Stomach (tissue), 19 donors: ENCODE measurements at places on chromosomes 6 and 20.
A peak's percentile ranks its signal among the peaks of the same experiment; 100 is the strongest.

DNA sequence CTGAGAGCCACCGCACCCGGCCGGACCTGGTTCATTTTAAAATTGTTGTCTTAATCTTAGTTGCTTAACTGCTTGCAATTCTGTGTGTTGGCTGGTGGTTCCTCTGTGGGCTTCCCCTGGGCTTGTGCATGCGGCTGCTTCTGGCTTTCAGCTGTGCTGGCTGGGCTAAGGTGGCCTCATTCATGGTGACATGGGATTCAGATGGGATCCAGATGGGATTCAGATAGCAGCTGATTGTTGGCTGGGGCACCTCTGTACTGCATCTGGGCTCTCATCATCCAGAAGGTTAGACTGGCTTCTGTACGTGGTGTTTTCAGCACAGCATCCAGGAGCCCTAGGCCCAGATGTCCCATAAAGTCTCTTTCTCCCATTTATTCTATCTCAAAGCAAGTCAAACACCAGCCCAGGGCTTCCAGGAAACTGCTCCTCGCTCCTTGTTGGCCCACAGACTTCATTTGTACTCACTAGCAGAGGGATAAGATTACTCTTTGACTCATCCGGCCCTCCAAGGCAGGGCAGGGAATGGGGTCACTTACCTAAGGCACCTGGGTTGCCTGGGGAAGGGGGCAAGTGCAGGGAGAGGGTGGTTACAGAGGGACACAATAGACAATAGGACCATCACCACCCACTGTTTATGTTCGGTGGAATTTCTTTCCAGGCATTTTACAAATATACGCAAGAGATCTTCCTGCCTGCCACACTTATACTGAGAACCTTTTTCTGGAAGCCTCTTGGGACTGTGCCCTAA lies 10.2 kb upstream of the PEDS1 start:
- DNase-seq = peak; percentile 50

GRCh38 chr6:29813066-29813465 lies 14.6 kb upstream of the HLA-G start:
- no peak for DNase-seq

GRCh38 chr20:38730167-38730988 lies 6.1 kb downstream of the SLC32A1 start:
- DNase-seq = no peak

DNA sequence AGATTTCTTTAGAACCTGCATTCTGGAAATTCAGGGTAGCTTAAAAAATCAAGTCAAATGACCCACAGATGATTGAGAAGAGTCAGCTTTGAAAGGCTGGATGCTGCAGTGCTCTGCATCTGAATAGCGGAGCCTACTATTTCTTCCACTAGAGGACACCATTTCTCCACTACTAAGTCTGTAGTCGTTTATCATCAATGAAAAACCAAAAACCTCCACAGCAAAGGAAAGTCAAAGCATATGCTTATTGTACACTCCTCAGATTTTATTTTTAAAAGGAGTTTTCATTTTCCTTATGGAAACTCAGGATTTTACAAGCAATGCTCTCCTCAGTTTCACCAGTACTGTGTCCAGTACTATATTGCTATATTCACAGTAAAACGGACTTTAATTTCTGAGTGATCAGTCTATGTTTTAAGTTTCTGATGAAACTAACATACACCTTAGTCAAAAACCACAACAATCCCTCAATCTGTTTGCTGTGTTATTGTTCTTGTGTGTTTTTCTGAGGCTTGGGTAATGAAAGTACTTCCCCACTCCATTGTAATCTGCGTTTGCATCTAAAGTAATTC lies 50.5 kb upstream of the ENPP5 start:
- no peak for DNase-seq

DNA sequence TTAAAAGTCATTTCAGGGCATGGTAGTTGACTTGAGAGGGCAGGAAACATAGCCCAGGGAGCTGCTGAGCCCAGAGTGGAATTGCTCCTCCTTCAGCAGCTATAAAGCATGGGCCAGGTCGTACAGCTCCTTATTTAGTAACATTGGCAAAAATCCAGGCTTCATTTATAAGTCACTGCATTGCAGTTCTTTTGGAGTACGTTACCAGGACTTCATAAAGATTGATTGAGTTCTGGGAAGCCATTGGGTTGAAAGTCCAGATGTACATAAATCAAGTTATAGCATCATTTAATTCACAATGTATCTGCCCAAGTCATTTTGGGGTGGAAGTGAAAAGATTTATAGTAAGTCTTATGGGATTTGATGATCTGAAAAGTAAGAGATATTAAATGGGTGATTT lies 53.0 kb upstream of the ANKEF1 start:
- no peak for DNase-seq

- peak; percentile 79 for DNase-seq
Observed at GRCh38 chr6:26232940-26233648, 131.9 kb upstream of the BTN3A2 start.

DNA sequence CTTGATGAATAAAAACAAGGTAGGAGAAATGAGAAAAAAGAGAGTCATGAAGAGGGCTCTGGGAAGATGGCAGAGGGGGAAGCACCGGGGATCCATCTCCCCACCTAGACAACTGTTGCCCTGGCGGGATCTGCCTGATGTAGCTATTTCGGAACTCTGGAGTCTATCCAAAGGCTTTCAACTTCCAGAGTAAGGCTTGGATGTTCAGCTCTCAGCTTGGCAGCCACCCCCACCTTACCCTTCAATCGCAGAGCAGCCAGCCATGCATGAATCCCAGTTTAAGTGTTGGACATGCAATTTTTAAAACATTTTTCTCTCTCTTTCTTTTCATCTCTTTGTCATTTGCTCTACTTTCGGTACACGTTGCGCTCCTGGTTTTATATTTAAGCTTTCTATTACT lies 275.9 kb upstream of the EXOC2 start:
- no peak for DNase-seq

- no peak for DNase-seq
Observed at GRCh38 chr6:148805777-148806176, 58.9 kb downstream of the UST start.

GRCh38 chr6:37727996-37728395 lies 30.3 kb upstream of the MDGA1 start:
- no peak for DNase-seq

GRCh38 chr6:70676821-70677220 lies 9.1 kb downstream of the SMAP1 start:
- DNase-seq = no peak

- DNase-seq = no peak
Observed at GRCh38 chr6:331622-332521, 39.6 kb downstream of the DUSP22 start.

GRCh38 chr6:45441851-45442453 lies 64.2 kb upstream of the SUPT3H start:
- no peak for DNase-seq

DNA sequence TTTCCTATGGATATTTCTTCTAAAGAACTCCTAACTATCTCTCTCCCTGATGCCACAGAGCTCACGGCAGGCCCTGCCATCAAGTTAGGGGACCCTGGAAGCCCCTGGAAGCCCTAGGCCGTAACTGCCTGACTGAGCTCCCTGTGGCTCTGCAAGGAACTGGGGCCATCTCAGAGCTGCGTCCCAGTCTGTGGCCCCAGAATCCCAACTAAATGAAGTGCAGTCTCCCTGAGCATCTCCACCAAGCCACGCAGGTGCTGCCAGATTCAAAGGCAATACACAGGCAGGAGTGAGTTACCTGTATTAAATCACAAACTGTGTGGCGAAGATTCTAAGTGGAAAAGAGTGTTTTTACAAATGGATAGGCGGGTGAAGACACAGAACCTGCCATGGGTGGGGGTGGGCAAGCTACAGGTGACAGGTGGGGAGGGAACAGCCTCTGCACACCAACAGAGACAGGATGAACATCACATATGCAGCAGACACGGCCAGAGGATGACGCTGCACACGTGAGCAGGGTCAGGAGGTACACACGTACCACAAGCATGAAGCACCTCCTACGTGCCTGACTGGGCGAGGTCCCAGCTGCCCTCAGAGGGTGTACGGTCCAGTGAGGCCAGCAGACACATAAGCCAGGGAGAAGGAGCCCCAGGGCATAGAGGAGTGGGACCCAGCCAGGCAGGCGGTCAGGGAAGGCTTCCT lies 358.5 kb downstream of the ZFAND3 start:
- DNase-seq = no peak

- DNase-seq = peak; percentile 48
Observed at GRCh38 chr20:44576297-44576696, 6.1 kb upstream of the PKIG start.

GRCh38 chr6:38116248-38116647 lies 296.7 kb downstream of the ZFAND3 start:
- DNase-seq = no peak

- DNase-seq = no peak
Observed at GRCh38 chr20:45410887-45411286, 2.8 kb downstream of the DBNDD2 start.

DNA sequence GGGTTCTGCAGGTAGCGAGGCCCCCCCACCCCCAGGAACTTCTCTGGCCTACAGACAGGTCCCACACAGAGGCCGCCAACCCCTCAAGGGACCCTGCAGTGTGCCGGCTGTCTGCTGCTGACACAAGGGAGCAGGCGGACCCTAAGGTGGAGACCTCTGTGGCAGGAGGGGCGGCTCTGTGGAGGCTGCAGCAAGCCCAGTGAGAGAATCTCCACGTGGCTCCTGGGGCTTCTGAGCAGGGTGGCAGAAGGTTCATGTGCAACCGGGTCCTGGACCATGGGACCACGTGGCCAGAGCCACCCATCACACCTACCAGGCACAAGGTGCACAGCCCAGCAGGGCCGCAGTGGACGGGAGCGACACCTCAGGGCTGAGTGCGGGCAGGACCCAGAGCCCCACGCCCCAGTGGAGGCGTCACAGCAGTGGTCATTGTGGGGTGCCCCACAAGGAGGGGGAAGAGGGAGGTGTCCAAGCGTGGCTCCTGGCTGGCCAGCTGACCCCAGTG lies 4.3 kb downstream of the ARFRP1 start:
- DNase-seq = no peak

DNA sequence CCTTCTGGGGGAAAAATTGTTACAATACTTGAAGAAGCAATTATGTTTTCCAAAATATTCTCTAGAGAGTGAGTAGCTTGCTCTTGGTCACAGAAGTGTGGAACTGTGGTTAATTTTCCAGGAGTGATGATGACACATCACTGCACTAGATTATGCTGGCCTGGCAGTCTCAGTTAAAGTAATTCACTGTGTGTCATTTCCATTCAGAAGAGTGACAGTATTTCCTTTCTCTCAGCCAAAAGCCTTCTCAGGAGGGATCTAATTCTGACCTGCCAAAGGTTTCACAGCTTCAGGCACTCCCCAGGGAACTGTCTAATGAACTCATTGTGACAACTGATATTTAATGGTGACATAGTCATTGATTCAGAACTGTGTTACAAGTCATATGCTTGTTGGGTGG lies 517.5 kb downstream of the TBC1D32 start:
- no peak for DNase-seq

DNA sequence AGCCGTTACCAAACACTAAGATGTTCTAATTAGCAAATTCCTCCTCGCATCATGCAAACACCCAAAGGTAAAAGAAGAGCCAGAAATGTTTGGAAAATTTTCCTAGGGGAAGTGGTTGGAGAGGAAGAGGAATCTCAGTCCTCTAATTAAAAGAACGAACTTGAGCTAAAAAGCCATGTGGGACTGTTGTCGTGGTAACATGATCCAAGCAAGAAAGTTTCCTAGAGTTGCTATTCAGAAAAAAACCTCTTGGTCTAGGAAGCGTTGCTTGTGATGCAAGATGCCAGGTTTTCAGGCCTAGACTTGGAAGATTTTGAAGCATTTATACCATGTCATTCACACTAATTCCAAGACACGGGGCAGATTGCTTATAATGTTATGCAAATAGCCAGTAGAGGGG lies 106.8 kb upstream of the DOK5 start:
- DNase-seq = no peak

GRCh38 chr6:41269716-41270115 lies 16.8 kb downstream of the TREM1 start:
- DNase-seq = no peak

DNA sequence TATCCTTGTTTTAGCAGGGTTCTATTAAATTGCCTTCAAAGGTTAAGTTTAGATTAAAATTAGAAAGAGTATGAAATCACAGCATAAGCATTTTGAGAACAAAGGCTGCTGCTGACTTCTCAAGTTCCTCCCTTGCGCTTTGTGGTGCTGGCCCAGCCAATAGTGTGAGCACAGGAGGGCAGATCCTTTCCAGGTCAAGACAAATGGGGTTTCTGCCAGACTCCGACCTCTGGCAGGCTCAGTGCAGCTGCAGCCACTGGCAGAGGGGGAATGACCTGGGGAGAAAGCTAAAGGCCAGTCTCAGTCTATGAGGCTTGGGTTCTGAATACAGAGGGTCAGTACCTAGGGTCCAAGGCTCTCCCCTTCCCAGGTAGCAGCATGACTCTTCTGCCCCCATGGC lies 27.0 kb downstream of the CLIC5 start:
- no peak for DNase-seq

DNA sequence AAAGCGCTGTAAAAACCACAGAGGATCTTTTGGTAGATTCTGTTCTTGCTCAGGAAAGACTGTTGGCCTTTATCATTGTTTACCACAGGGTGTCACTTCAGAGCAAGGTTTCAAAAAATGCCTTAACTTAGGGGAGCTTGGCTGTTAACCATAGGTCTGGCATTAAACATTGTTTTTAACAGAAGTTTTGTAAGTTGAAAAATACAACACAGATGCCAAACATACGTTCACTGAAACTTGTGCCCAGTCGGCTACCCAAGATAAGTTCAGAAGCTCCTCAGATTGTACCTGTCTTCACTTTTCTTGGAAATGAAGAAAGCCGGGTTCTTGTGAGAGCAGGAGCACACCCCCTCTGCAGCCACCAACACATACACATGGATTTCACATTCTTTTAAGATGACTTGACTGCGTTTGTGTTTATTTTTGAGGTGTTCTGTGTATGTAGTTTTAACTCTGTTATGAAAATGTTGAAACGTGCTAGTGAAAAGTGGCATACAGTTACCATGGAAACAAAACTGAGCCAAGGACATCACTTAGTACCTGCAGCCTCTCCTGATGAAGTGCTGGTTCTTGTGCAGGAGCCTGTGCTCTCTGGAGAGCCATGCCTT lies 64.9 kb downstream of the SYCP2L start:
- DNase-seq = no peak

DNA sequence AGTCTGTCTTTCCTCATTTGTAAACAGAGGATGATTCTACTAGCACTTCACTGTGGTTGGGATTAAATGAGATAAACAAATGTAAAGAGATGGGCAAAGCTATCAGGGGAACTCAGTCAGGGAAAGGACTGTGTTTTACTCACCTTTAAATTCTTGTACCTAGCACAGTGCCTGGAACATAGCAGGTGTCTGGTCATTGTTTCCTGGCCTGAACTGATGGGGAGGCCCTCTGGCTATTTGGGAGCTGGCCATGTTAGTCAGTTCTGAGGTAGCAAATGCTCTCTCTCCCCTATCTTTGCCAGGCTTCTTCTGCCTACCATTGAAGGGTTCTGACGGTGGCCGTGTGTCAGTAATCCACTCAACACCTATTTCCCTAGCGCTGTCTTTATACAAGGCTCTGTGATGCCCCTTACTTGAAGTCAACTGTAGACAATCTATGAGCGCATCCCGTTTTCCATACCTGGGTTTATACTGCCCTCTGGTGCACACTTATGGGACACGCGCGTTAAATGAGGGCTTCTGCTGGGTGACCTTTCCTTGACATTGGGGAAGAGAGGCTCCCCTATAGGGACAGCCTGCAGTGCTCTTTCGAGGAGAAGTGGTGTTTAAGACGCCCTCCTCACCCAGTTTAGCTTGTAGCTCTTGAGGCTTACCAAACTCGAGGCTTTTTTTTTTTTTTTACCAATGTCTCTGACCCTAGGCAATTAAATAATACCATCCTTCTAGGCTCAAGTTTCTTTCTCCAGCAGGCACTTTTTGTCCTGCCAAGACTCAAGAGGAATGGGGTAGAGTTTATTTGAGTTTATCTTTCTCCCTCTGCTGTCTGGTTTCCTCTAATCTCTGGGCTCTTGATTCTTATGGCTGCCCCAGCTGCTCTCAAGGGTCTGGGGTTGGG lies 4.0 kb upstream of the SPATS1 start:
- peak; percentile 66 for DNase-seq
